ENCODE measurements at places on chromosomes 7 and 10.

DNA sequence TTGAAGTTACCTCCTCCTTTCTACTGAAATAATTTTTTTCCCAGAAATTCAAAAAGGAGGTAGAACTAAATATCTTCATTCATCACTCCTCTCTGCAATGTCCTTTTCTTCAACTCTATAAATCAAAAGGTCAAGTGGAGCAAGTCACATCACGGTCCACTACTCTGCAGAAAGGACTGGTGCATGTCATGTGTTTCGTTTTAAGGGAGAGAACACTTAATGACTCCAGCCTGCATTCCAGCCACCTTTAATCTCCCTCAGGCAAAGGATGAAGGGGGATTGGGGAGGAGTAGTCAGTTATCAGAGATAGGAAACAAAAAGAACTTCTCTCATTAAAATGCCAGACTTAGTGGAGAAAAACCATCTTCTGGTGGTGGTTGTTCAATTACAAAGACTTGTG, 78.9 kb downstream of the ANK3 start:
- no peak for DNase-seq

GRCh38 chr10:121051171-121051570, 200.0 kb downstream of the WDR11 start:
- DNase-seq, result no peak

- peak; percentile 84 for DNase-seq
These were observed 7.9 kb downstream of the SLC25A28 start for GRCh38 chr10:99612167-99612831.

GRCh38 chr7:134907000-134907399, 79.3 kb upstream of the AGBL3 start:
- no peak for DNase-seq

GRCh38 chr7:158544708-158545107, 42.9 kb downstream of the PTPRN2 start:
- no peak for DNase-seq

GRCh38 chr7:17472518-17472917, 174.1 kb downstream of the AHR start:
- DNase-seq, result no peak

- DNase-seq, result no peak
These were observed 49.6 kb upstream of the PDCD4 start for GRCh38 chr10:110822035-110822711.

DNA sequence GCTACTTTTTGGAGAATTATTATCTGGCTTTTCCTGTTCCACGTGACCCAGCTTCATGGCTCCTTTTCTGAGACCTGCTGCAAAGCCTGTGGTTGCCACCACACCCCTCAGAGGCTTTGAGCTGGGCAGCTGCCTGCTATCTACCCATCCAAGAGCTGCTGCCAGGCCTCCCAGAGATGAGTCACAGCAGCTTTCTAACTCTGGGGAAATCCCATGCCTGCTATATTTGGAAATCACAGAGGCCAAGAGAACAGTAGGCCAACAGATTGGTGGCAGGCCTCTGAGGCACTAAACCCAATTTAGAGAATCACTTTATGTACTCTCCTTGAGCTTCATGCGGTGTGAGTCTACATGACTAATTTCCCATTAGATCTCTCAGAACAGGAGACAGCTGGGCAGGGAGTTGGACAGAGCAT, 35.2 kb downstream of the SGCE start:
- DNase-seq, result peak; percentile 77

- no peak for DNase-seq
These were observed 18.8 kb upstream of the SH2D4B start for GRCh38 chr10:80518807-80519360.

DNA sequence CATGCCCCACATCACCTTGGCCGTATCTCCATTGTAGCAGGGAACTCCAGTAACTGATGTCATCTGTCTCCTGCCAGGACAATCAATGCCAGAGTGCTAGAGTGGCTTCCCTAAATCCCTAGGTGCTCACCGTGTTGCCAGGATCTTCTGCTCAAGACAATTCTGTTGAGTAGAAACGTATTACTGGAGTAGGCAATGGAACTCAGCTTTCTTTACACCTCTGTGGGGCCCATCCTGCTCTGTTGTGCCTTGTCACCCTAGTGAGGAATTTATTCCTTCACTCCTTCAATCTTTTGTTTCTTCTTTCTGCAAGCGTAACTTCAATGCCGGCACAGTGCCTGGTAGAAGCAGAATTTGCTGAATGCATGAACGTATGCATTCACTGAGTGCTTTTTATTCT, 305.5 kb upstream of the ZMIZ1 start:
- no peak for DNase-seq

- peak; percentile 66 for DNase-seq
These were observed 7.7 kb downstream of the NACAD start for GRCh38 chr7:45080958-45081669.

DNA sequence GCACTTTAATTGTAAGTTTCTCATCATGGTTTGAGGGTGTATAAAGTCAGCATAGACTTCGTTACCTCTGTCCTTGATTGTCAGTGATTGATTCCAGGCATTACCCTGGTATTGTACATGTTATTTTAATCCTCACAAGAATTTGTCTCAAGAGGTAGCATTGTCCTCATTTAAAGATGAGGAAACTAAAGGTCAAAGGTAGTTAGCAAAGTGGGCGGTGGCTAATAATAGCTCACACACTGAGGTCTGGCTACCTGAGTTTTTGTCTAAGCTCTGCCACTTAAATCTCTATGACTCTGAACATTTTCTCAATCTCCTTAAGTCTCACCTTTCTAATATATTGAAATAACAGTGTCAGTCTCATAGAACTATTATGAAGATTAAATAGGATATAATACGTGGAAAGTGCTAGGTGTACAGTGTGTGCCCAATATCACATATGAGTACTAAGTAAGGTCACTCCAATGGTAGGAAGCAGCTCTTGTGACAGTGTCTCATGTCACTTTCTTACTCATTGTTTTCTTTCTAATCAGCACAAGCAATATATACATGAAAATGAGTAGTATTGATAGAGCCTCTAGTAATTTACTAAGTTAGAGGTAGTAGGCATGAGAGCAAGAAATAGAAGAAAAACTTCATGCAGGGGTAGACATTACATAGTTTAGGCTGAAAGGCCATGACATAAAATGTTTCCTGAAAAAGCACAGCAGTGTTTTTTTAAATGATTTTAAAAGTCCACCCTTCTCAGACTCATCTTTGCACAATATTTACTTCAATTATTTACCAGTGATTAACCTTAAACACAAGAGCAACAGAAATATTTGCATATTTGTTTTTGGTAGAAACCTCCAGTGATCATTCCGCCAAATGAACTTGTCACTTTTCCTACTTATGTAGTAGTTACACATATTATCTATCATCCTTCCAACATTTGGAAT, 21.0 kb downstream of the AHR start:
- no peak for DNase-seq

DNA sequence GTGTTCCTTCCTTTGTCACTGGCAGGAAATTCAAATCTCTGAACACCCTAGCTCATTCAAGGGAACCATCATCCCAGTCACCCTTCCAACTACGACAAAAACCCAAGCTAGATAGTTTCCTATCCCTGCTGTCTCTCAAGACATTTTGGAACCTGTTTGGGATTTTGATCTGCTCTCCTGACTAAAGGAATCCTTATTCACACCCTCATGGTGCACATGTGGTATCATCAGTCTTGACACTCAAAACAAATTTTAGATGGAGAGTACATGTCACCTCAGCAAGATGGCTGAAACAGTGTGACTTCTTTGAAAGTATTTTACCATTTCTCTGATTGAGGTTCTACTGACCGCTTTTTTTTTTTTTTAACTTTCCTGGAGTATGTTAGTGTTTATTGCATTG, 234.3 kb upstream of the TMEM229A start:
- DNase-seq, result no peak

- no peak for DNase-seq
These were observed 106.2 kb downstream of the TFEC start for GRCh38 chr7:115924411-115924810.

GRCh38 chr7:39703144-39703543, 79.8 kb downstream of the RALA start:
- no peak for DNase-seq

All from activated CD4-positive, alpha-beta T cell treated with anti-CD3 and anti-CD28 coated beads, Interleukin-2, amount 10 ng/mL, durations not matched to agents 24 days and 14 days (primary cell).